Cerebellar nuclear complex (tissue), 1 donor: ENCODE measurements at places on chromosomes 2 and 18.

GRCh38 chr2:3443083-3443482 lies 63.6 kb downstream of the TRAPPC12 start:
- no peak for DNase-seq

- no peak for DNase-seq
Observed at GRCh38 chr2:85852152-85852840, 36.5 kb downstream of the ST3GAL5 start.

DNA sequence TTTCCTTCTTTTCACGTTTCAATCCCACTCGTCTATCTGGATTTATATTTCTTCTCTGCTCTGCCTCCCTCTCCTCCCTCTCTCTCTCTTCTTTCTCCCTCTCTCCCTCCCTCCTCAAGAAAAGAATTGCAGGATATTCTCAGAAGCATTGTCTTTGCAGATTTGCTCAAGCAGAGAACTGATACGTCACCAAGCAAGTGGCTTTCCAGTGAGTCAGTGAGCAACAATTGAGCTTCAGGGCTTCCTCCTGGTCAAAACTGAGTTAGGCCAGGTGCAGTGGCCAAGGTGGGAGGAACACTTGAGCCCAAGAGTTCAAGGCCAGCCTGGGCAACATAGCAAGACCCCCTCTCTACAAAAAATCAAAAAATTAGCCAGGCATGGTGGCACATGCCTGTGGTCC lies 151.1 kb downstream of the SMAD2 start:
- no peak for DNase-seq

GRCh38 chr2:30222636-30223360 lies 8.5 kb upstream of the LBH start:
- no peak for DNase-seq

- DNase-seq = no peak
Observed at GRCh38 chr2:42030200-42030759, 17.5 kb upstream of the PKDCC start.

DNA sequence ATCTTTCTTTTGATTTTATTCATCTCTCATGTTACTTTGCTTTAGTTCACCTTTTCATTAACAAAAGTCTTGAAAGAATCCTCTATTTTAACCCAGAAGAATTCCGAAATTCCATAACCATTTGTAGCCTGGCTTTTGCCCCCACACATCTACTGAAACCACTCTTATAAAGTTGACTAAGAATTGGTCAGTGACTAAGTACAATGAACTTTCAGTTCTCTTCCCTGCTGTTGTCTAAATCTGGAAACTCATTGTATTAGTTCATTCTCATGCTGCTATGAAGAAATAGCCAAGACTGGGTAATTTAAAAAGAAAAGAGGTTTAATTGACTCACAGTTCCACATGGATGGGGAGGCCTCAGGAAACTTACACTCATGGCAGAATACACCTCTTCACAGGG lies 49.9 kb upstream of the PNPT1 start:
- no peak for DNase-seq

GRCh38 chr18:59357928-59358327 lies 1.1 kb downstream of the LMAN1 start:
- DNase-seq = no peak

DNA sequence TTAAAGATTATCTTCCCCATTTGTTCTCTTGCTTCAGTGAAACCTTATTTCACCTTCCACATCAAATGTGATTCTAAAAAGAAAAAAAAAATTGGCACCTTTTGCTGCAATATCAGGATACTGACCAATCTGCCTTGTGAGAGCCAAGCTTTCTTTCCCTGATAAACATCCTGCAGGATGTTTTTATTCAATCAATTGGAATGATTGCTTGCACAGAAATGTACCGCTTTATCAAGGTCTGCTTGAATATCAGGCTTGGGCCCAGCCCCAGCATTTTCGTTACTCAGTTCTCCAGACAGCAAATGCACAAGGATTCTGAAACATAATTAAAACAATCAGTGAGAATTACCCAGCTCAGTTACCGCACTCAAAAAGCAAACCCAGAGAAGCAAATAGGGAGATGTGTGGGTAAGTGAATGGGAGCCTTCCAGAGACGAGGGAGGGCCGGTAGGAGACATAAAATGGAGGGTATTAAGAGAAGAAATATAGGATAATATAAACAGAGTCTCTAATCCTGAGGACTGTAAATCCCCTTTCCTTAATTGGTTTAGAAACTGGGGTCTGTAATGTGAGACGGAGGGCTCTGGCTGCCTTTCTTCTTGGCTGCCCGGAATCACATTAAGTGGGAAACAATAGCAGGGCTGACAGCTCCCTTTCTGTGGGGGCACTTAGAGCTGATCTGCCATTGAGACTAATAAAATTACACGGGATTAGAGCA lies 291.8 kb downstream of the ICOS start:
- DNase-seq = no peak
